Tongue (tissue), 3 donors: ENCODE measurements at places on chromosomes 6 and 20.

GRCh38 chr6:1029141-1029540, 282.8 kb upstream of the FOXQ1 start:
- no peak for DNase-seq

GRCh38 chr6:121592261-121592935, 157.0 kb downstream of the GJA1 start:
- no peak for DNase-seq

DNA sequence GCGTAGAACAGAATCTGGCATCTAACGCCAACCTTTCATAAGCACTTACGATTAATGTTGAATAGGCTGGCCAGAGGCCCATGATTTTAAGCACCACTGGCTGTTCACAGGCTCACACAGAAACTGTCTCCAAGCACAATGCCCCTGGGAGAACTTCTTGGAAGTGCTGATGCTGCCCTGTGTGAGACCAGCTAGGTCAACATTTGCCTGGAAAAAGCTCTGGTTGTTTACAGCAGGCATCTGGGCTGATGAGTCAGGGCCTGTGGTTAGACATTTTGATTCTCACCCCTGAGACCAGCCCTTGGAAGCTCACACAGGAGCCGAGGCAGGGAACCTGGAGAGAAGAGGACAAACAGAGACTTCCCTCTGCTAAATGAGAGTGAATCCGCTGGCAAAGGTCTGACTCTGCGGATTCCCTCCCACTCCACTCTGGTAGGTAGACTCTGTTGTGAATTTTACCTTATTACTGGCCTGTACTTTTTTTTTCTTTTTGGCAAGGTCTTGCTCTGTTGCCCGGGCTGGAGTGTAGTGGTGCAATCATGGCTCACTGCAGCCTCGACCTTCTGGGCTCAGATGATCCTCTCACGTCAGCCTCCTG, 6.8 kb upstream of the SULF2 start:
- peak; percentile 84 for DNase-seq

GRCh38 chr6:154989448-154989847, 5.7 kb upstream of the TIAM2 start:
- DNase-seq = no peak

DNA sequence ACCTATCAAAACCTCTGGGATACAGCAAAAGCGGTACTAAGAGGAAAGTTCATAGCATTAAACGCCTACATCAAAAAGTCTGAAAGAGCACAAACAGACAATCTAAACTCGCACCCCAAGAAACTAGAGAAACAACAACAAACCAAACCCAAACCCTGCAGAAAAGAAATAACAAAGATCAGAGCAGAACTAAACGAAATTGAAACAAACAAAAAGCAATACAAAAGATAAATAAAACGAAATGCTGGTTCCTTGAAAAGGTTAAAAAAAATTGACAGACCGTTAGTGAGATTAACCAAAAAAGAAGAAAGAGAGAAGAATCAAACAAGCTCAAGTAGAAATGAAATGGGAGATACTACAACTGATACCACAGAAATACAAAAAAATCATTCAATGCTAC, 302.3 kb downstream of the RNGTT start:
- no peak for DNase-seq

- DNase-seq = peak; percentile 27
Observed at GRCh38 chr20:24966317-24967012, 17.4 kb downstream of the CST7 start.

DNA sequence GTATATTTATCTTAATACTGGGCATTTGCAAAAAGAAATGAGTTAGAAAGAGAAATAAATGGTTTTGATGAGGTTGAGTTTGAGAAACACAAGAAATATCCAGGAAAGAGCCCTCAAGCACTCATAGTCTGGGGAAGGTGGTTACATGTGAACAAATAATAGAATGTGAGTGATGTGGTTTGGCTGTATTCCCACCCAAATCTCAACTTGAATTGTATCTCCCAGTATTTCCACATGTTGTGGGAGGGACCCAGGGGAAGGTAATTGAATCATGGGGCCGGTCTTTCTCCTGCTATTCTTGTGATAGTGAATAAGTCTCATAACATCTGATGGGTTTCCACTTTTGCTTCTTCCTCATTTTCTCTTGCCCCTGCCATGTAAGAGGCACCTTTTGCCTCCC, 334.1 kb downstream of the COL12A1 start:
- no peak for DNase-seq

DNA sequence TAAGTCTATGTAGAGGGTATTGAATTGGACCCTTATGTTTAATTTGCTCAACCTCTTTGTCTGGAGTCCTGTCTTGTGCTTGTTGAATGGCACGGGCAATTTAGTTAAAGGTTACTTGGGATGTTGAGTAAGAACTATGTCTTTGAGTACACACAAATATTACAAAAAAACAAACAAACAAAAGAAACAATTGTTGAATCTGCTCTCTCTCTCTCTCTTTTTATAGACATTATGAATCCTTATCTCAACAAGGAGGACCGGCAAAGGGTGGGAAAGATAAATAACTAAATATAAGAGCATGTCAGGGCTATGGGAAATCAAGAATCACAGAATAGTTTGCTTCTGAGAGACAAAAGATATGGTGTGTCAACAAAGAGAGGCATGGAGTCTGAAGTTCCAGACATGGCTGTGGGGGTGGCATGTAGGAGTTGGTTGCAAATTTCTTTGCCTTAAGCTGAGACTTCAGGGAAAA, 608.6 kb downstream of the UTRN start:
- DNase-seq = no peak

GRCh38 chr20:48105526-48105925, 320.2 kb upstream of the SULF2 start:
- DNase-seq = no peak

DNA sequence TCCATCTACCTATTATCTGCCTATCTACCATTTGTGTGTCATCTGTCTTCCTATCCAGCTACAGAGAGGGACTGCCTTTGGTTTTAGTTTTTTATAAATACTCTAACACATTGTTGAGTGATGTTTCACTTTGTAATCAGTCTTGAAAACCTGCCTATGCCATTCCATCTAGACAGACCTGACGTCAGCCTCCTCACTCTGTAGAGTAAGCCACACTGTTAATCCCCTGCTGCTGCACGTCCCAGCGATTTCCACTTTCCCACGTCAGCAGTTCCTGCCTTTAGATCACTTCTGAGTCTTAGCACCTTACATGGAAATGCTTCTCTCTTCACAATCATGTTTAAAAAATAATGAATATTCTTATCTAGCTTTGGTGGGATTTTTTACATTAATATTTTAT, 54.8 kb downstream of the PLG start:
- DNase-seq = peak; percentile 29

GRCh38 chr20:31837896-31838397, 7.5 kb downstream of the FOXS1 start:
- DNase-seq = no peak

GRCh38 chr6:119162134-119162775, 83.8 kb upstream of the FAM184A start:
- DNase-seq = no peak

- no peak for DNase-seq
Observed at GRCh38 chr6:33869826-33870423, 66.1 kb upstream of the MLN start.

- no peak for DNase-seq
Observed at GRCh38 chr20:50284811-50285375, 94.3 kb downstream of the CEBPB start.

DNA sequence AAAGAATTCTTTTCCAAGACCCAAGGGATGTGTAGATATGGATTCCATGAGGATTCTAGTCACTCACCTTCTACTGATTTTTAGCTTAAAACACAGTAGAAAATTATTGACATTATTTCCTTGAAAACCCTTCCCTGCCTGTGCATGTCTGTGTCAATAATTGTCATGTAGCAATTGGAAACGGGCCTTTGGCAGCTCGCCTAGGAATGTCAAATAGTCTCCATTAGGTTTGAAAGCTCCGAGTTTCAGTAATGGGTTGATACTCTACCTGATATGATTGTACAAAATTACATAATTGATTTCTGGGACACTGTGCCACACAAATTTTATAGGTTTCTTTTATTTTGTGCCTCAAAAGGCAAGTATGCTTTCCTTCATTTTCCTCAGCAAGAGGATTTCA, 515.2 kb upstream of the ARID1B start:
- DNase-seq = peak; percentile 65

DNA sequence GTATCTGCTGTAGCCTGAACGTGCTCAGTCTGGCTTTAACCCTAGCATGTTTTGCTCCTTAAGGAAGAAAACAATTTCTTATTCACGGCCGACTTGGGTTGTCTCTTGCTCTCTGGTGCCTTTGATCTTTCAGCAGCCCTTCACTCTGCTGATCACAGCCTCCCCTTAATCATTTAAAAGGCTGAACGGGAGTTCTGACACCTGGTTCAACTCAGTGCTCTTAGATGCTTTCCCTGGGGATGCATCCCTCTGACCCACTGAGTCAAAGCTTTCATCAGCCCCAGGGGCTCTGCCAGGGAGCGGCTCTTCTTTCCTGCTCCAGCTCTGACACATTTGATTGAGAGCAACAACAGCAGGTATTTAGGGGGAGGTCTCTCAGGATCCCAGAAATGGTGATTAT, 79.0 kb upstream of the FYN start:
- no peak for DNase-seq

GRCh38 chr6:128282961-128283360, 237.4 kb downstream of the PTPRK start:
- no peak for DNase-seq

DNA sequence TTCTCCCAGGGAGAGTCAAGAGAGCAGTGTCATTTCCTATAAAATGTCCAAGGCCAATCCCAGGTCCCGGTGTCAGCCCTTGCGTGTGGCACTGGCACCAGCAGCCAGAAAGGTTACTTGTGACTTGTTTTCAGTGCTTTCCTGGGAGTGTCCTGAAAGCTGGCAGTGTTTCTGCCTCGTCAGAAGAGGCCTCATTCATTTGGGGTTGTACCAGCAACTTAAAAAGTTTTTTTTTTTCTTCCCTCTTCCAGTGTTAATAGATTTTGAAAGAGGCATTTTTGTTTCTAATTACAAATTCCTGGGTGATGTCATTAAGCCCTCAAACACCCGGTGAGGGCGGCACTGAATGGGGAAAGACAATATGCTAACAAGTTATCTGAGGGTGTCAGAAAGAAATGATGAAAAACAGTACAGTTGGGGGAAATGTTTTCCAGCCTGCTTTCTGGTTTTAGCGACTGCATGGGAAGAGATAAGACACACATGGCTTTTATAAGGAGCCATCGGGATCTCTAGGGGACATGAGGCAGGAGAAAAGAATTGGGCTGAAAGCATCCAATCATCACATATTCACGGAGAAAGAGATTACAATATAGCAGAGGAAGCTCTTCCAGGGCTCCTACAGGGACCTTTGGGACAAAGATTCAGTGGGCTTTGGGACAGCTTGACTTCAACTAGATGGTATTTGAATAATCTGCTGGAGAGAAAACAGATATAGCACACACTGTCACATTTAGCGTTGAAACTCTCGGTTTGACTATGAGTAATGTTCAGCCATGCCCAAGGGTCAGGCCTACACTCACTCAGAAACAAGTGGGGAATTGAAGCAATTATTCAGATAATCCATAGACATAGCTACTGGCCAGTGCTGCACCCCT, 153.0 kb downstream of the BCAS1 start:
- peak; percentile 52 for DNase-seq

DNA sequence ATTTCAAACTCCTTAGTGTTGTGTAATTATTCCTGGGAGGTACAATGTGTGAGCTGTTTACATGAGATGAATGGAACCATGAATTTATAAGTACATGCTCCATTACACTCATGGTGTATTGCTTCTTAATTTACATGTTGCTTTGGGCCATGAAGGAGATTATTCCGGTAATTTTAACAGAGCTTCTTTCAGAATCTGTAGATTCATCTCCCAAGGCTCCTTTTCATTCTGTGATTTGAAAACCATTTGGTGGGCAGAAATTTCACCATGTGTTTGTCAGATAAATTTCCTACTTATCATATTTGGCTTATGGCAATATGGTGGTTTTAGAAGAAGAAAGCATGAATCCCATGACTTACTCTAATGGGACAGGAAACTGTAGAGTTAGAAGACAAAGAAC, 421.6 kb upstream of the EYS start:
- DNase-seq = no peak

GRCh38 chr6:132065556-132065955, 114.4 kb upstream of the CCN2 start:
- no peak for DNase-seq
